ENCODE measurements at places on chromosomes 2 and 18.

GRCh38 chr2:44275927-44276303 lies 635 bp downstream of the SLC3A1 start:
- no peak for DNase-seq

DNA sequence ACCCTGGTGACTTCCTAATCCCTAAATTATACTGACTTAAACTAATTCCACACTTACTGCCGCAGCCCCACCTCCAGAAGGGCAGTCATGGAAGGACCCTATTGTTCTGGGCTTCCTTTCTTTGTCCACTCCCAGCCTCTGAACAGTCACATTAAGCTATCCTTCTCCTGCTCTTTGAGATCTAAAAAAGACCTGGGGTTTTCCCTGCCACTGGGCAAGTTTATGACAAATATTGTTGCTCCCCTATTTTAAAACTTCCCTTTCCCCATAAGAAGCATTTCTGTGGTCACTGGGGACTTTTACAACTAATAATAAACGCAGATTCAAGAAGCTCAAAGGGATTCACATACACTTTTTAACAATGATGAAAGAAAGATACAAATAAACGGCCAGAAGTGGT lies 47.2 kb upstream of the XPO1 start:
- DNase-seq = no peak

- no peak for DNase-seq
These were observed 630.9 kb downstream of the NYAP2 start for GRCh38 chr2:226030369-226030768.

DNA sequence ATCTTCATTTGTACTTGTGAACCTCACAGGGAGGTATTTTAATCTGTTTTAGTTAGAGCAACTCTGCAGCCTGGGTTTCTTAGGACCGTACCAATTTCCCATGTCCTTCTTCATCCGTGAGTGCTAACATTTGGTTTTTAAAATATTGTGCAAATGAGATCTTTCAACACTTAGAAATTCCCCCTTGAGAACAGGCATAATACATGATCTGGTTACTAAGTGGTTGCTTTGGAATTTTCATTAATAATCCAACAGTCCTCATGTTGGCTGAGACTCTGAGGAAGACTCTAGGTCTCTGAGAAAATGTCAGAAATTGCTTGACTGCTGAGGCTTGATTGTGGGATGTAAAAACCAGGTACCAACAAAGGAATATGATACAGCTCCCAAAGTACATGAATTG lies 125.6 kb upstream of the CDCA7 start:
- no peak for DNase-seq

DNA sequence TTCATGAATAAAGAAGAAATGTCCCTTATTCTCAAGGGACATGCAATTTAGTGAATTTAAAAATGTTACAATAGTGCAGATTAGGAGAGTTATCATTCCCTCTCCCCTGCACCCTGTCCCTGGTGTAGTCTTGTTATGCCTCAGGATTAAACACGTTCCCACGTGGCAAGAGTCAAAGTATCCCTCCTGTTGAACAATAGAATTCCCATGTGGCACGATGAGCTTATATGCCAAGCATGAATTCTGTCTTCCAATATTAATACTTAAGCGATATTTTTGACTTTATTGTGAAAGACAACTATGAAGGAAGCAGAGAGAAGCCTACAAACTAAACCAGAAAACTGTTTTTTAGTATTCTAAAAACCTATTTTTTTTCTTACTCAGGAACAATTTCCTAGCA lies 36.7 kb upstream of the SPAG16 start:
- no peak for DNase-seq

- DNase-seq = no peak
These were observed 11.9 kb downstream of the NGEF start for GRCh38 chr2:233000886-233001750.
